Activated gamma-delta T cell treated with anti-CD3 and anti-CD28 coated beads, Interleukin-2, amount 50 U/mL, for 16 hours (primary cell): ENCODE measurements at places on chromosomes 7 and 10.

- DNase-seq = no peak
Measured at GRCh38 chr10:71613261-71613777, 106.3 kb downstream of the C10orf105 start.

- DNase-seq = no peak
Measured at GRCh38 chr7:1020849-1021251, 23.5 kb upstream of the GPR146 start.

- DNase-seq = no peak
Measured at GRCh38 chr10:70590655-70591416, 11.7 kb downstream of the PRF1 start.

- no peak for DNase-seq
Measured at GRCh38 chr7:121608785-121609184, 212.7 kb upstream of the FAM3C start.

DNA sequence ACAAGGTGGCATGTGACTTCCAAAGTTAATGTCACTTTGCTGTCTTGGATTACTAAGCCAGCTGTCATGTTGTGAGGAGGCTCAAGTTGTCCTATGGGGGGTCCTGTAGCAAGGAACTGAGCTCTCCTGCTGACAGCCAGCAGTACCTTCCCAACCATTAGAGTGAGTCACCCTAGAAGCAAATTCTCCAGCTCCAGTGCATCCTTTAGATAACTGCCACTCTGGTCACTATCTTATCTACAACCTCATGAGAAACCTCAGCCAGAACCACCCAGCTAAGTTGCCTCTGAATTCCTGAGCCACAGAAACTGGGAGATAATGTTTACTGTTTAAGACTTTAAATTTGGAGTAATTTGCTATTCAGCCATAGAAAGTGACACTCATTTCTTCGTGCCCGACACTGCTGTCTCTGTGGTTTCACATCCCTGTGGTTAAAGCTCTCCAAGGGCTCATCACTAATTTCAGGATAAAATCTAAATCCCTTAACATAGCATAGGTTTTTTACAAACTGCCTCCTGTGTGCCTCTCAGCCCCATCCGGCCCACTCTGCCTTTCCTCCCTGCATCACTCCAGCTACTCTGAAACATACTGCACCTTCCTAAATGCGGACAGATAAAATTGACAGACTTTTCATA, 83.5 kb downstream of the PRR15 start:
- DNase-seq = no peak

DNA sequence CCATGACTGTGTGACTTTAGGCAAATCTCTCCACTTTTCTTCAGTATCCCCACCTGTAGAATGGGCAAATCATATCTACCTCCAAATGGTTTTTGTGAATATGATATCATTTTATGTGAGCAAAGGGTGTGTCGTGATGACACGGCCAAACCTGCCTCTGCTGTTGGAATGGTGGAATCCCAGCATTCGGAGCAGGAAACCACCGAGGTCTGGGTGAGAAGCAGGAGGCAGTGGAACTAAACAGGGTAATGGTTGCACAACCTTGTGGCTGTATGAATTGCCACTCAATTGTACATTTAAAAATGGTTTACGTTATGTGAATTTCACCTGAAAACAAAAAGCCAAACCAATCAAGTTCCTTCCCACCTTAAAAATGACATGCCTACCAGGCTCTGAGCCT, 131.4 kb upstream of the ZMIZ1 start:
- DNase-seq = no peak

GRCh38 chr7:20839987-20840386, 53.3 kb upstream of the SP8 start:
- DNase-seq = no peak

DNA sequence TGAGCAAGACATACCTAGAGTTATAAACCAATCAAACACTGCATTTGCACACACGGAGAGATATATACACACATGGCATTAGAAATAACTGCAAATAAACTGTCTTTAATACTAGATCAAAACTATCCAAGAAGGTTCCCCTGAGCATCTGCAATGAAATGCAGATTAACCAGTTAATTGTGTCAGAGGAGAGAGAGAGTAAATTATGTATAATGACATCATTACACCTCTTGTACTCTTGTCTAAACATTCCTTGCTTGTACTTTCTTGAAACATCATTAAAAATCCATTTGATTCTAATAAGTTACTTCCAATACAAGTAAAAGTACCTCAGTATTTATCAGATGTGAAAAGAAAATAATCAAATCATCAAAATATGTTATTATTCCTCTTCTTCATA, 932 bp downstream of the ANKRD22 start:
- no peak for DNase-seq
